Posterior vena cava (tissue), 2 donors: ENCODE measurements at places on chromosomes 3 and 15. TPM values are rescaled to one million over a fixed set of nuclear protein-coding genes. Genes with fewer than 3 reads are reported as not detected.

DNA sequence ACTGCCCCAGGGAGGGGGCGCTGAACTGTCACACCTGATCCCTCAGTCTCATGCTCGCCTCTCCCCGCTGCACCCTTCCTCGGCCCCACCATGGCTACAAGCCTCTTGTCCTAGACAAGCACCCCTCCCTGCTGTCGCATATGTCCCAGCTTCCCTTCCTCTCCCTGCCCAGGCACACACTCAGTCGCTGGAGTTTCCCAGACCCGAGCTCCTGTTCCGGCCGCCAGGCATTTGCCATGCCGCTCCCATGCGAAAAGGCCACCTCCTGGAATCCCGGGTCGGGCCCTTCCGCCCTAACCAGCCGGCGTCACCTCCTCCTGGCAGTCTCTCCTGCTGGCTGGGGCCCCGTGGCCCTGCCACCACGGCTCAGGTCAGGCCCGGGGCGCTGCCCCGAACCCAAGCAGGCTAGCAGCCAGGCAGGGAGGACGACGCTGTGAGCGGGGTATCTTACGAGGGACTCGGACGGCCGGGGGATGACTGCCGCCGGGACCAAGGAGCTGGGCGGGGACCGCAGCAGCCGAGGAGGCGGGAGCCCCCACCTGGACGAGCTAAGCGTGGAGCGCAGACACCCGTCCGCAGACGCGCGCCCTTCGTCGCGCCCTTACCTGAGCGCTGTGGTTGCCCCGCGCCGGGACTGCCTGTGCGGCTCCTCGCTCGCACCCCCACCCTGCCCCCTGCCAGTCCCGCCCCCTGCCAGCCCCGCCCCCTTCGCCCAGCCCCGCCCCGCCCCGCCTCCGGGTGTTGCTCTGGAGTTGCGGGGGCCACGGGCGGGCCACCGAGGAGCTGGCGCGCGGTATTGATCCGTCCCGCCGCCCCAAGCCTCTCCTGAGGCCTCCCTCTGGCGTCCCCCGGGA lies at the start of gene ALS2CL:
ALS2CL (minus strand) TSS at position 642 of the 854 bp plus-strand sequence. CDS start 4,239 bp downstream, outside the sequence.
- DNase-seq: peak; percentile 85

The ZDHHC23 gene
- 2.3 TPM for total RNA-seq

The RBSN gene
- total RNA-seq: 28.8 TPM

The PPP1R14D gene
- total RNA-seq: not detected

DNA sequence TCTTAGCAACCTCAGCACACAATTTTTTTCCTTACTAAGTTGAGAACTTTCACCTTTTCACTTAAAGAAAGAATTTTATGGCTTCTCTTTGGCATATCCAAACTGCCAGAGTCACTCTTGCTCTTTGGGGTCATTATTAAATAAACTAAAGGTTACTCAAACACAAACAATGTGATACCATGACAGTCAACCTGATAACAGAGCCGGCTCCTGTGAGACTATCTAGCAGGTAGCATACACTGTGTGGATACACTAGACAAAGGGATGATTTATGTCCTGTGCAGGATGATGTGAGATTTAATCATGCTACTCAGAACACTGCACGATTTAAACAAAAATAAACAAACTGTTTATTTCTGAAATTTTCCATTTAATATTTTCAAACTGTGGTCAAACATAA lies 35.6 kb downstream of the LRRFIP2 start:
- DNase-seq: no peak

GRCh38 chr3:182716114-182716688 lies 77.1 kb upstream of the ATP11B start:
- no peak for DNase-seq

DNA sequence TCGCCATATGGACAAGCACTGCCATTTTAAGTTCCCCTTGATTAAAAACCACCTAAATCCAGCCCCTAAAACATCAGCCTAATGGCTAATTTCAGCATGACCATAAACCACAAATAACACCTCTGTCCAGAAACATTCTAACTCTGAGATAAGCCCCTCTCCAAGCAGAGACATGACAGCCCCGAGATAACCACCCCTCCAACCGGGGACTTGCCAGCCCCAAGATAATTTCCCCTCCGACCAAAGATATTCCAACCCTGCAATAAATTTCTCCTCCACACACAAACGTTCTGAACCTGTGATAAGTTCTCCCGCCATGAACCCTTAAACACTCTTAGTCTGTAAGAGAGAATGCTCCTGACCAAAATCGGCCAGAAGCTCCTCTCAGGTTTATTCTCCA lies 586.8 kb downstream of the EDEM1 start:
- DNase-seq: no peak

DNA sequence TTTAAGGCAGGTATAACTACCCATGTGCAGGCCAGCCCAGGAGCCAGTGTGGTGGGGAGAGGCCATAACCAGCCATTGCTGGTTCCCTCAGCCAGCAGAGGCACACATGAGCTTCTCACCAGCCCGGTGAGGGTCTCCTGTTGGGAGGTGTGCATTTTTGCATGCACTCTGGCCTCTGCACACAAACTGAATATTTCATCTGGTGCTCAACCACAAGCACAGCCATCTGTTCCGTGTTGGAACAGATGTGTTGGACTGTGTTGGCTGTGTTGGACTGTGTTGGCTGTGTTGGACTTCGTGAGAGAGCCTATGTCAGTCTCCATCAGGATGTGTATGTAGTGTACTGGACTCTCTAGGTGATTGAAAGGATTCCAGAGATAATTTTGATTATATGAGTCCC lies 67.2 kb downstream of the RPL39L start:
- no peak for DNase-seq

DNA sequence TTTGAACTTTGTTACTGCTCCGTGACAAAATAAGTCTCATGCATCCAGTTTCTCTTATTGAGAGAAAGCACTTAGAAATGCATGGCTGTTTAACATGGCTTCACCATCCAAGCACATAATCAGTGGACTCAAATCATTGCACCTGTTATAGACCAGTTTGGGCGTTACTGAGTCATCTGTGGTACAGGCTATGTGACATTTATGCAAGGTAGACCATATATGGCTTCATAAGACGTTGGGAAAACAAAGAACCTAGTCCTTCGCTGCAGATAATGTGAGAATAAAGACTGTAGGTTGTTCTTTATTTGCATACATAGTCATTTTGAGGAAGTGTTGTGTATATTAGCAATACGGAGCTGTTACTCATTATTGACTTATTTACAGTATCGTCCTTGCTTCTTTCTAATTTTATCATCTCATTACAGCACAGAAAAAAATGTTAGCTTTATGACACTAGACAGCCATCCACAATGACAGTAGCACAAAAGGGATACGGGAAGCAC lies 374.7 kb downstream of the IL5RA start:
- DNase-seq: no peak

The SPATA12 gene
- not detected for total RNA-seq

The ACTC1 gene
- 93.6 TPM for total RNA-seq

- no peak for DNase-seq
Observed at GRCh38 chr3:70849911-70850699, 537.7 kb upstream of the MDFIC2 start.

DNA sequence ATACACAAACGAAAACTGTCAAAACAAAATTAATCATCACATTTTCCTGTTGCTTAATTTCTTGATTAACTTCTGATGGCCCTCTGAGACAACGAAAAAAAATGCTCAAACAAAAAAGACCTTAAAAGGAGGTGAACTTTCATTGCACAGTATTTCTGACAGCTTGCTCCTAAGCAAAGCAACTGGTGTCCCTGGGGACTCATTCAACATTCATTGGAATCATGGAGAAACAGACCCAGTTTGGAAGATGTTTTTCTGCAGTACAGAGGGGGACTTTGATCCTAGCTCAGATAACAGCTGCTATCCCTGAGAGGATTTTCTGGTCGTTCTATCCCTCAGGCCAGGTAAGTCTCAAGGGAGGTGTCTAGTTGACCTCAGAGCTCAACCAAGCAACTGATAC lies 378.7 kb upstream of the ATP11B start:
- no peak for DNase-seq

DNA sequence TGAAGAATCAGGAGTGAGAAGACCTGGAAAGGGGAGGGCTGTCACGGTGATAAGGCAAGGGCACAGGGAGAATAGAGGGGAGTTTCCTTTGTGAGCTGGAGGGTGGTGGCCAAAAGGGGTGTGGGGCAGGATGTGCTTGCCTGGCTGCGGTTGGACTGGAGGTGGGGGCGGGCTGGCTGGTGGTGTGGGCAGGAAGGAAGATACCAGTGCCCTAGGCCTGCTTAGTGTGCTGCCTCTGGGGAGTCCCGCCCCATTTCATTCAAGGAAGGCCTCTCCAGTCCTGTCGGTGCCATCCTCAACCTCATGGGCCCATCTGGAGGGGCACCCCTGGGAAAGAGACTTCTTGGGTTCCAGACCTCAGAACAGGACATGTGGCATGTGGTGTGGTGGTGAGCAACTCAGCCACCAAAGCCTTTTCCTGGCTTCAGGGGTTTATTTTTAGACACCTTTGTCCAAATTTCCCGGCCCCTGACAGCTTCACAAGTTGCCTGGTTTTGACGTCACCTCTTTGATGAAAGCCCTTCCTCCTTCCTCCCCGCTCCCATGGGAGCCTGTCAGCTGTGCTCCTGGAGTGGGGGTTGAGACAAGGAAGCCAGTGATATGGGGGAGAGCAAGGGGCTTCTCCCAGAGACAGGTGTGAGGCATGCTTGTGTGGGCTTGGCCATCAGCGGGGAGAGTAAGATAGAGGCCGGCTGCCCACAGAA lies 15.6 kb downstream of the TEX264 start:
- DNase-seq: no peak

GRCh38 chr3:141307351-141308059 lies 60.8 kb upstream of the ZBTB38 start:
- no peak for DNase-seq

DNA sequence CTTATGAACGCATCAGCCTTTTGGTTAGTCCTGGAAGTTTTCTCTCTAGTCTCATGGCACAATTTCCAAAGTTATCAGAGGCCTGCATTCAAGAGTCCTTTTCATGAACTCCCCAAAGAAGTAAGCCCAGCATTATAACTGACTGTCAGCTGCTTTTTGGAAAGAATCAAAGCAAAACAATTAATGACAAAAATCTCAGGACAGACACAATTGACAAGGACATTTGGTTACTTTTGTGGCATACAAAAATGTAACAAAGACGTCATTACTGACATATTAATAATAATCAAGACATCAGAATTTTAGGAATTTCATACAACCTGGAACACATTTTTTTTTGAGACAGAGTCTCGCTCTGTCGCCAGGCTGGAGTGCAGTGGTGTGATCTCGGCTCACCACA lies 21.2 kb downstream of the KATNBL1 start:
- no peak for DNase-seq

The CNTN3 gene
- total RNA-seq: 5.3 TPM

DNA sequence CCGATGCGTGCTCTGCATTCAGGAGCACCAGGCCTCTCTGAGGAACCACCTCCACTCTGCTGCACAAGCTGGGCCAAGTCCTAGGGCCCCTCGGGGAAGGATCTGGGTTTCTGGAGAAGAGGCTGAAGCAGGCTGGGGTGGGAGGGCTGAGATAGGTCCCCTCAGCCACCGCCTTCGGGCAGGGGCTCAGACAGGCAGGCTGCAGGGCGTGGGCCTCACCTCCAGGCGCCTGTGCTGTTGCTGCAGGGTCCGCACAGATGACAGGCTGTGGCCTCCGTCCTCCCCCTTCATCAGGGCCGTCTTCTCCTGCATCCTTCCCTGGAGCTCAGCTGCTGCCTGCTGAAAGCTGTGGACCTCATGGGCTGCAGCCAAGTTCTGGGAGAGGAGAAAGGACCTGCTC lies 15.2 kb downstream of the PLA2G4B start:
- no peak for DNase-seq

DNA sequence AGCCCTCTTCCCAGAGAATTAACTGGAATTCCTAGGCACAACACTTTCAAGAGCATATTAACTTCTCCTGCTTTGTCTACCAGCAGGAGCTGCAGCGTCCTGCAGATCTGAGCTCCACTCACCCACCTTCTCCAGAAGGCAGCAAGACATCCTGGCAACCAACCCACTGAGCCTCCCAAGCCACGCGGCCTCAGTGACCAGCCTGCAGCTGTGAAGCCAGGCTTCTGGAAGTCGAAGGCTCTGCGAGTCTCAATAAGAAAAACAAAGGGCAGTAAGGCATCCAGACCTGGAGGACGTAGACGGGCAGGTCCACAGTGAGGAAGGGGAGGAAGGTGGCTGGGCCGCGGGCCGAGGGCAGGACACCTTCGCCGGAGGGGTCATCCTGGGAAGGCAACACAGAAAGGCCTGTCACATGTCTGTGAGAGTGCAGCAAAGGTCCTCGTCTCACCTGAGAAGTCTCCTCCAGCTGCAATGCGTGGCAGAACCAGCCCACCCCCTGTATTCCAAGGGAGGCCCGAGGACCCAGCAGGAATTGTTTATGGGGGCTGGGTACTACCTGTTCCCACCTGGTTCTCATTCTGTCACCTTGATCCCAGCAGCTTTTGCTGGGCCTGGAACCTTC lies 36.2 kb downstream of the ZXDC start:
- DNase-seq: peak; percentile 35

DNA sequence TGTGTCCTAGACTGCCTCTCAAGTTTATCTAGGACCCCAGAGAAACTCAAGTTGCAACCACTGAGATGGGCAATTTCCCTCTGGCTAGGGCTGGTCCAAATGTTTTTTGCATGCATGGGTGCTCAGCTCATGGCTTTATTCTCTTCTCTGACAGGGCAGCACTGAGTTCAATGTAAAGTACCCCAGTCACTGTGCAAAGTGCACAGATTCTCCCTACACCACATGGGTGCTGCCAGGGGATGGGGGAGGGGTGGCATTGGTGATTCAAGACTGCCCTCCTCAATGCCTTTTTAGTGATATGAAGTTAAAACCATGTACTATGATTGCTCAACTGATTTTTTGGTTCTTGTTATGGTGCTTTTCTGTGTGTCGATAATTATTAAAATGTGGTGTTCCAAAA lies 14.8 kb upstream of the RAD51 start:
- DNase-seq: no peak

The FEZF2 gene
- total RNA-seq: not detected

DNA sequence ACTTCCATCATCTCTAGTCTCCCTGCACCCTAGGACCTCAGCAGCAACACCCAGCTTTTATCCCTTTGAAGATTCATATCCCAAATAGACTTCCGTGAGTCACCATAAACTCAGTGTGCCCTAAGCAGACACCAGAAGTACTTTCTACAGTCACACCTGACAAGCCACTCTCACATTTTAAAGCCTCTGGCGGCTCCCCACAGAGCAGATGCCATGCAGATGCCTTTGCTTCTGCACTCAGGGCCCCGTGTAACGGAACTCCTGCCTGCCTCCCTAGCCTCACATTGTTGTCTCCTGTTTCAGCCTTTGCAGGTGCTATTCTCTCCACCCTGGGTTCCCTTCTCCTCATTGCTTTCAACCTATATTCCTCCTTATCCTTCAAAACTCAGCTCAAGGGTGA lies 155.5 kb upstream of the SLC24A5 start:
- no peak for DNase-seq

The ZNF774 gene
- total RNA-seq: 4.0 TPM

The MKRN2OS gene
- total RNA-seq: not detected
